GM03348 (cell line): ENCODE measurements at places on chromosomes 7 and 10.

DNA sequence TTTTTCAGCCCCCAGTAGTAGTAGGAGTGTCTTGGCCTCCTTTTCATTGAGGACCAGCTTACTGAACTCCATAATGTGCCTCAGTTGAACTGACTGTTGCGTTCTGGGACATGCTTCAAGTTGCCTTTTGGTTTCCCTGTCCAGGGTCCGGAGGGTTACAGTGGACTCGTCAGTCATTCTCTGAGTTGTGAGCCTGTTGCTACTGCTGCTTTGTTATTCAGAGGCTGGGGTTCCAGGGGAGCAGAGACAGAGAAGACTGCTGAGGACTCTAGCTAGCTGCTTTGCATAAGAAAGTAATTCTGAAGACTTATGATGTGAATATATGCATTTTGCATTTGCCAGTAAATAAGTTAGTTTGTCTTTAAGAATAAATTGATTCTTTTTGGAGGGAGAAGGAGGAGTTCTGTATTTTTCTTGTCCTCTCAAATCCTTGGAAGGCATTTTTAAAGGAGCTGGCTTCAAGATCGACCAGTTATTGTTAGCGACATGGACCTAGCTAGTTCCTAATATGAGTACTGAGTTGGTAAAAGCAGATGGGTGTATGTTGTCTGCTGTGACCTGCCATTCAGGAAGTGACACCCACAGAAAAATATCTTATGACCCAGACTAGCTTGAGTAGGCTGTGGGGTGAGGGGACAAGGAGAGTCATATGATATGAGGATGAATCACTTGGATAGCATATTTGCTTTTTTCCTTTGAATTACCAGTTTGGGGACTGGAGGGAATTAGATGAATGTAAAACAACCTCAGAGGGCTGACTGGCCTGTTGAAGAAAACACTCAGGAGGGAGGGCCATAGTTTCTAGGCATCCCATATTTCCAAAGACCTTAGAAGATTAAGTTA is 8.3 kb downstream of the PI4K2A start:
- peak; percentile 85 for DNase-seq

DNA sequence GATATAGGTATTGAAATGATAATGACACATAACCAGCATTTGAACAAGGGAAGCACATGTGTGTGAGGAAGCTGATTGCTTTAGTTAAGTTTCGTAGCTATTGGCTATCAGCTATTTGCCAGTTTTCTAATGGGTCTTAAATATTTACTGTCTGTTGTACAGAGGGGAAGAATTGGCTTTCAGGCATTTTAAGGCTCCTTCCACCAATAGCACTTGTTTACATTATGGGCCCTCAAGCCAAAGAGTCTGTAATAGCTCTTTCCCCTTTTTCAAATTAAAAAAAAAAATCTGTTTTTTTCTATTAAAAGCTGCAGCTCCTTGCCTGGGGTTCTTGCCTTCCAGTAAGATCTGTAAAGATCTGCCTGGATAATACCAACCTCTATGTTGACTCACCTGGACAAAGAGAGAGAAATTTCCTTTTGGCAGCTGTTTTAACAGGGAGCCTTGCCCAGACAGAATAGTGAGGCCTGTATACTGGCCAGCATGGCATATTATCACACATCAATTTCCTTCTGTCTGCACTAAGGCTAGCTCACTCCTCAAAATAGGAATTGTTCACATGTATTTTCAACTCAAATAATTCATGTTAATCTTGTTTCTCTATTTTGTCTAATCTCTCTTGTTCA is 104.7 kb upstream of the LRGUK start:
- no peak for DNase-seq

GRCh38 chr10:52864201-52865106 is 91.9 kb upstream of the MBL2 start:
- peak; percentile 89 for DNase-seq

GRCh38 chr7:116906391-116906790 is 44.0 kb downstream of the CAPZA2 start:
- DNase-seq: no peak

GRCh38 chr7:131816391-131817007 is 260.1 kb upstream of the PODXL start:
- DNase-seq: no peak
